ENCODE measurements at places on chromosomes 11 and 22. TPM values are rescaled to one million over a fixed set of nuclear protein-coding genes. Genes with fewer than 3 reads are reported as not detected.
A peak's percentile ranks its signal among the peaks of the same experiment; 100 is the strongest.

DNA sequence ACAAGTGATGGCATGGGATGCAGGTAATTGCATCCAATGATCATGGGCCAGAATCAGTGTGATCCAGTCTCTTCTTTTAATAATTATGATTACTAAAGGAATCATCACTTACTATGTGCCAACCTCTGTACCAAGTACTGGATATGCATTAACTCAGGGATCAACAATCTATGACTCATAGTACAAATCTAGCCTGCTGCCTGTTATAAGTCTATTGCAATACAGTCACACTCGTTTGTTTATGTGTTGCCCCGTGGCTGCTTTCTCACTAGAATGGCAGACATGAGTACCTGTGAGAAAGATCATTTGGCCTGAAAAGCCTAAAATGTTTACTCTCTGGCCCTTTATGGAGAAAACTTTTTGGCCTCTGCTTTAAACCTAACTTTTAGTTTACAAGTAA lies 45.0 kb downstream of the OR6Q1 start:
- no peak overlapping the region for H3K27ac ChIP-seq
- H3K4me1 ChIP-seq, result no peaks in the 10 kb centered on the region
- H3K36me3 ChIP-seq, result no peaks in the 10 kb centered on the region

DNA sequence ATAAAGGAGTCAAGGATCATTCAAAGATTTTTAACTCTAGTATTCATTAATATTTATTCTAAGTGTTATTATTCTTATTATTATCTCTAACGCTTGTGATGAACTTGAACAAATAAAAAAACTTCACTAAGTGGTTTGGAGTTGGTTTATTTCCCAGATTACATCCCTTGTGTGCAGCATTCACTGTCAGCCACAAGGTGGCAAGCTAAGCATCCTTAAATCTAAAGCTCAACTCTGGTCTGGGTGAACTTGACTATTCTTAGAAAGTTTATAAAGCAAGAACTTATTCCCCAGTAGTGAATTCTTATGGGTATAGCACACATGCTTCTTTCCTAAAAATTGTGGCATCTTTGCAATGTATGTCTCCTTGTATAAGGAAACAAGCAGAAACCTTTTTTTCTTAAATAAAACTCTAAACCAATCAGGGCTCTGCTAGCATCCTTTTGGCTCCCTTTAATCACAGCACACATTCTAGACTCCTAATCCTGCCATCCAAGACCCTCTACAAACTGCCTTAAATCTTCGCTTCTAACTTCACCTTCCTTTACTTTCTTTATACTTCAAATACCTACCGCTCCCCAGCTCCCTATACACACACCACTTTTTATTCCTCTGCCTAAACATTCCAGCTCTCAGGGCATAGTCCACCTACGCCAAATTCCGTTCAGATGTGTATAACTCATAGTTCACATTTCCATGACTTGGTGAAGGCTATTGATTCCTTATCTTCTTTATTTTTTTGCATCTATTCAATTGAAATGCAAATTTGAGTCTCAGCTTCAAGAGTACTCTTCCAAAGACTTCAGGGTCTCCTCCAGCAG lies 1068.8 kb downstream of the DLG2 start:
- no peak overlapping the region for H3K4me3 ChIP-seq
- no peaks in the 10 kb centered on the region for H3K36me3 ChIP-seq
- H3K27ac ChIP-seq, result no peak overlapping the region
- no peak for DNase-seq

- H3K27ac ChIP-seq, result no peak overlapping the region
- H3K4me1 ChIP-seq, result no peaks in the 10 kb centered on the region
- DNase-seq, result no peak
- H3K27me3 ChIP-seq, result peaks cover 29% of the 10 kb centered on the region
- no peak overlapping the region for H3K4me3 ChIP-seq
These were observed 9.9 kb downstream of the ADAMTS15 start for GRCh38 chr11:130458410-130458729.

DNA sequence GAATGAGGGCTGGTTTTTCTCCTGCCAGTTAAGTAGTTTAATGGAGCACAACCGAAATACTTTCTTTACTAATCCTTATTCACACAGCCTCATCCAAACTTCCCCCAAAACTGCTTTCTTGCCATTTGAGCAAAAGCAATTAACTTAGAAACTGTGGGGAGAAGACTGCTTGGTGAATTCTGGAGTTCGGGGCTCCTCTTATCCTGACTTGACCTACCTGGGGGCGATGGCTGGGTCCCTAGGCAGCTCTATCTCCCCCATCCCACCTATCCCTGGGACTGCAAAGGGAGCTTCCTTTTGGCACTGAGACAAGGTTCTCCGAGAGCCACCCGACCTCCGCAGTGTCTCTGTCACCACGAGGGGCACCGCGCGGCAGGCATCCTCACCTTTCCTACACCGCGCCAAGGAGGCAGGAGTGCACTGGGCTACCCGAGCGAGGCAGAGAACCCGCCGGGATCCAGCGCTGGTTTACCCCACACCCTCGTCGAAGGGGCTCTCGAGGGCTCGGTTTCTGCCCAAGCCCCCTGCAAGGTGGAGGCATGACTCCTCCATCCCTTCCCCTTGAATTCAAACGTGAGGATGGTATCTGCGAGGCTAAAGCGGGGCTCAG lies 759 bp downstream of the DESI1 start:
- DNase-seq, result peak; percentile 73
- H3K4me1 ChIP-seq, result peaks cover 50% of the 10 kb centered on the region
- peaks cover 24% of the 10 kb centered on the region for H3K36me3 ChIP-seq
- peak overlapping the region; percentile 97 for H3K27ac ChIP-seq
- no peaks in the 10 kb centered on the region for H3K27me3 ChIP-seq

- no peak for DNase-seq
- no peaks in the 10 kb centered on the region for H3K4me1 ChIP-seq
- H3K4me3 ChIP-seq, result no peak overlapping the region
These were observed 20.1 kb upstream of the SYT8 start for GRCh38 chr11:1814691-1815090.

- H3K4me3 ChIP-seq, result no peak within 1 kb of the TSS
- no peak within 1 kb of the TSS for H3K27ac ChIP-seq
- H3K36me3 ChIP-seq, result no peaks in the 10 kb centered on the region
These were observed at the start of gene NAALADL1 for GRCh38 chr11:65058419-65059054. Gene NAALADL1 (minus strand): TSS chr11:65058553. CDS start chr11:65058521, 32 bp downstream.

DNA sequence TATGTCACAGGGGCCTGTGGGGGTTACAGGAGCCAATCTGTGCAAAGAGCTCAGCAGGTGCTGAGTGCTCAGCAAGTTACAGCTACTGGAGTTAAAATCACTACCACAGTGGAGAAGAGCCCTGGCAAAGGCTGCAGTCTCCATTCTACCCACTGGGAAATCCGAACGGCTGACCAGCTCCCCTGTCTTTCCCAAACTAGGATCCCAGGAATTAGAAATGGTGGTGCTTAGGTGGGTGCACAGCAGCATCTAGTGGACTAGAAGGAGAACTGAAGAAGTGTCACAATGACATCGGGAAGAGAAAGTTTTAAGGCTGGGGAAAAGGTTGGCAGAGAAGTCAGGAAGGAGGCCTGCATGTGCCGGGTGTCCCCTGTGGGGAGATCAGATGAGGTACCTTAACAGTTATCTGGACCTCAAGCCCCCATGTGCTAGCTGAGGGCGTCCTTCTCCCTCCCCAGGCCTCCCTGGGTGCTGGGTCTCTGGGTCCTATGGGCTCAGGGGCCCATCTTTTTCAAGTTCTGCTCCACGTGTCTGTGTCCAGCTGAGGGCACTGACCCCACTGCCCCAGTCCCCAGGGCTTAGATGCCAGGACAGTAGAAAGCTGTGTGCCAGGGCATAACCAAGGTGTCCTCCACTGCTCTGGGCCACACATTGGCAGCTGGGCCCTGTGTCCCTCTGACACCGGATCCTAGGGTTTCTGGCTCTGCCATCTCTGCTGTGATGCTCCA lies 1.9 kb downstream of the PIWIL3 start:
- peaks cover 10% of the 10 kb centered on the region for H3K4me1 ChIP-seq
- H3K27ac ChIP-seq, result no peak overlapping the region
- no peaks in the 10 kb centered on the region for H3K36me3 ChIP-seq
- no peak for DNase-seq
- no peak overlapping the region for H3K4me3 ChIP-seq
- peaks cover 48% of the 10 kb centered on the region for H3K27me3 ChIP-seq

- H3K27me3 ChIP-seq, result no peaks in the 10 kb centered on the region
- peaks cover 32% of the 10 kb centered on the region for H3K4me1 ChIP-seq
- H3K36me3 ChIP-seq, result no peaks in the 10 kb centered on the region
- peak overlapping the region; percentile 85 for H3K27ac ChIP-seq
- no peak for DNase-seq
These were observed 621 bp downstream of the TSPO start for GRCh38 chr22:43152003-43152356.

- no peaks in the 10 kb centered on the region for H3K4me1 ChIP-seq
- no peak overlapping the region for H3K27ac ChIP-seq
- H3K36me3 ChIP-seq, result peaks cover 7% of the 10 kb centered on the region
- H3K27me3 ChIP-seq, result peaks cover 33% of the 10 kb centered on the region
- H3K4me3 ChIP-seq, result no peak overlapping the region
These were observed 18.7 kb upstream of the SCUBE2 start for GRCh38 chr11:9109858-9110731.

MN1 gene
- 0.14 TPM for total RNA-seq

ANO5 gene
- 0.16 TPM for total RNA-seq

FKBP2 gene
- 23.9 TPM for total RNA-seq

Data from activated CD8-positive, alpha-beta memory T cell treated with anti-CD3 and anti-CD28 coated beads, Interleukin-2, amount 10 ng/mL, durations not matched to agents 7 days and 5 days (primary cell).